ENCODE measurements at places on chromosomes 6 and 20. TPM values are rescaled to one million over a fixed set of nuclear protein-coding genes. Genes with fewer than 3 reads are reported as not detected.
A peak's percentile ranks its signal among the peaks of the same experiment; 100 is the strongest.

DNA sequence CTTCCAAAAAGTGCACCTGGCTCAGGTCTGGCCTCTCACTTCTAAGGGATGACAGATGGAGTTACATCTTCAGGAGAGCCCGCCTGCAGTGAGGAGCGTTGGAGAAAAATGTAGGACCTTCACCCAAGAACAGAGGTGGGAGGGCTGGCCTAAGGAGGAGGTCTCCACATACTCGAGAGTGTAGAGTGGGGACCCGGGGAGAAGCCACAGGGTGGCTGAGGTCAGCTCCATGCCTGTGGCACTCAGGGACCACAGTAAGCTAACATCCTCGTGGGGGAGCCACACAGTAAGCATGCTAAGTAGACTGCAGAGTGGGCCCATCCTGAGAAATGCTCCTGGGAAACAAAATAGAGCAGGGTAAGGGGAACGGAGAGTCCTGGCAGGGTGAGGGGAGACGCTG, 24.0 kb downstream of the AAR2 start:
- peak; percentile 16 for DNase-seq
- H3K4me1 ChIP-seq, result no peaks in the 10 kb centered on the region
- peaks cover 2% of the 10 kb centered on the region for H3K36me3 ChIP-seq
- H3K27ac ChIP-seq, result no peak overlapping the region
- H3K4me3 ChIP-seq, result no peak overlapping the region
- no peaks in the 10 kb centered on the region for H3K27me3 ChIP-seq

DNA sequence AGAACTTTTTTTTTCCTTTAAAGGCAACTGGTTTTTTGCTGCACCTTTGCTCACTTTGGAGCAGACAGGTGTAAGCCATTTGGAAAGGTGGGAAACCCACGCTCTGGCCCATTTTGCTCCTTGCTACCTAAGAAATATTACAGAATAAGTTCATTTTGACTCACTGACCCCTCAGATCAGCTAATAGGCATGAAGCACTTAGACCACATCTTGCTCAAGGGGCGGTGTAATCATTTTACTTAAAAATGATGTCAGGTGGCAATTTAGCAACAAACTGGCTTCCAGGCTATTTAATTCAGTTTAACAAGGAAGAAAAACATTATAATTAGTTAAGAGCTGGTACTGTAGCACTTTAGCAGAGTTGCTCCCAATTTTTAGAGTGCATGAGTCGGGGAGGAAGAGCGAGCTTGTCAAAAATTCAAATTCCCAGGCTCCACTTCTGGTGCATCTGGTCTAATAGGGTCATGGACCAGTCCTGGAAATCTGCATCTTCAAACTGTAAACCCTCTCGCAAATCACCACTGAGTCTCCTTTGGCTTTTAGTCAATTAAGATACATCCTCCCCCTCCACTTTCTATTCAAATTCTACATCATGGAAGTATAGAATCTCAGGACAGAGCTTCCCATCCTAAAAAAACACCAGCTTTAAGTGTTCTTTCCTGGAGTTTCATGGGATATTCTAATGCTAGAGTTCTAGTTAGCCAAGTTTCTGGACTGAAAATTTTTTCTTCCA, 38.2 kb downstream of the JAG1 start:
- H3K4me1 ChIP-seq, result peaks cover 3% of the 10 kb centered on the region
- no peak overlapping the region for H3K27ac ChIP-seq
- H3K4me3 ChIP-seq, result no peak overlapping the region
- no peaks in the 10 kb centered on the region for H3K27me3 ChIP-seq
- H3K36me3 ChIP-seq, result peaks cover 6% of the 10 kb centered on the region

Gene OPRM1
- total RNA-seq, result not detected

- no peaks in the 10 kb centered on the region for H3K27me3 ChIP-seq
- H3K4me3 ChIP-seq, result no peak overlapping the region
- DNase-seq, result no peak
- H3K4me1 ChIP-seq, result no peaks in the 10 kb centered on the region
These were observed 29.9 kb upstream of the FERMT1 start for GRCh38 chr20:6152777-6153176.

DNA sequence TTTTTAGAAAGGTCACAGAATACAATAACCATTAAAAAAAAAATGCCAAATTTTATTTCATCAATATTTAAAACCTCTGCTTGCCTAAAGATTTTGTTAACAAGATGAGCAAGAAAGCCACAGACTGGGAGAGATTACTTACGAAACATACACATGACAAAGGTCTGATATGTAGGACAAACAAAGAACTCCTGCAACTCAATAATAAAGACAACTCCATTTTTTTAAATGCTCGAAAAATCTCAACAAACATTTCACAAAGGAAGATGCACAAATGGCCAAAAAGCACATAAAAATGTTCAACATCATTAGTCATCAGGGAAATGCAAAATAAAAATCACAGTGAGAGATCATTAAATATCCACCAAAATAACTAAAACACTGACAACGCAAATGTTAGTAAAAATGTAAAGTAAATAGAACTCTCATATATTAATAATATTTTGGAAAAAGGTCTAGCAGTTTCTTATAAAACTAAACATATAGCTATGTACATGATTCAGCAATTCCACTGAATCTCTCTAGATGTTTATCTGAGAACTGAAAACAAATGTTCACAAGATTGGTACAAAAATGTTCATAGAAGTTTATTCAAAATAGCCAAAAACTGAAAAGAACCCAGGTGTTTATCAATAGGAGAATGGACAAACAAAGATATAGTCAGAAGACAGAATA, 10.3 kb downstream of the STK38 start:
- H3K36me3 ChIP-seq, result peaks cover 56% of the 10 kb centered on the region
- H3K4me3 ChIP-seq, result no peak overlapping the region

Gene RAB32
- not detected for total RNA-seq

- peaks cover 11% of the 10 kb centered on the region for H3K4me1 ChIP-seq
- H3K36me3 ChIP-seq, result peaks cover 7% of the 10 kb centered on the region
- H3K4me3 ChIP-seq, result no peak overlapping the region
- no peak for DNase-seq
These were observed 3.0 kb downstream of the SLC18B1 start for GRCh38 chr6:132795461-132795860.

DNA sequence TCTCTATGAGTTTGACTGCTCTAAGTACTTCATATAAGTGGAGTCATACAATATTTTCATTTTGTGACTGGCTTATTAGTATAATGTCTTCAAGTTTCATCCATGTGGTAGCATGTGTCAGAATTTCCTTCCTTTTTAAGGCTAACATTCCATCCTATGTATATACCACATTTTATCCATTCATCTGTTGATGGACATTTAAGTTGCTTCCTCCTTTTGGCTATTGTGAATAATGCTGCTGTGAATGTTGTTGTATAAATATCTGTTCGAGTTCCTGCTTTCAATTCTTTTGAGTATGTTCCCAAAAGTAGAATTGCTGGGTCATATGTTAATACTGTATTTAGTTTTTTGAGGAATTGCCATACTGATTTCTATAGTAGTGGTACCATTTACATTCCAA, 79.5 kb downstream of the PTPRA start:
- H3K36me3 ChIP-seq, result peaks cover 32% of the 10 kb centered on the region
- H3K27me3 ChIP-seq, result no peaks in the 10 kb centered on the region
- no peak overlapping the region for H3K27ac ChIP-seq
- H3K4me3 ChIP-seq, result no peak overlapping the region
- peaks cover 3% of the 10 kb centered on the region for H3K4me1 ChIP-seq
- DNase-seq, result no peak

GRCh38 chr6:116665464-116665863, 3.1 kb downstream of the ZUP1 start:
- H3K27ac ChIP-seq, result no peak overlapping the region
- H3K4me3 ChIP-seq, result peak overlapping the region; percentile 58
- H3K4me1 ChIP-seq, result peaks cover 38% of the 10 kb centered on the region

- H3K27me3 ChIP-seq, result peaks cover 3% of the 10 kb centered on the region
- no peak for DNase-seq
- no peaks in the 10 kb centered on the region for H3K36me3 ChIP-seq
These were observed 55.3 kb upstream of the UFL1 start for GRCh38 chr6:96466147-96466863.

GRCh38 chr6:170097505-170098427, 193.1 kb downstream of the DLL1 start:
- no peak overlapping the region for H3K4me3 ChIP-seq
- DNase-seq, result no peak
- peaks cover 15% of the 10 kb centered on the region for H3K27me3 ChIP-seq
- peaks cover 7% of the 10 kb centered on the region for H3K36me3 ChIP-seq
- peaks cover 2% of the 10 kb centered on the region for H3K4me1 ChIP-seq

GRCh38 chr6:105313211-105313610, 89.7 kb downstream of the PREP start:
- no peaks in the 10 kb centered on the region for H3K27me3 ChIP-seq
- H3K4me3 ChIP-seq, result no peak overlapping the region
- peaks cover 21% of the 10 kb centered on the region for H3K36me3 ChIP-seq
- H3K27ac ChIP-seq, result no peak overlapping the region

- no peaks in the 10 kb centered on the region for H3K36me3 ChIP-seq
- no peak overlapping the region for H3K27ac ChIP-seq
- no peaks in the 10 kb centered on the region for H3K27me3 ChIP-seq
These were observed 749.3 kb downstream of the TENT5A start for GRCh38 chr6:81003156-81003555.

- no peaks in the 10 kb centered on the region for H3K27me3 ChIP-seq
- H3K36me3 ChIP-seq, result no peaks in the 10 kb centered on the region
These were observed 238.8 kb upstream of the SLC35B3 start for GRCh38 chr6:8674126-8674525.

DNA sequence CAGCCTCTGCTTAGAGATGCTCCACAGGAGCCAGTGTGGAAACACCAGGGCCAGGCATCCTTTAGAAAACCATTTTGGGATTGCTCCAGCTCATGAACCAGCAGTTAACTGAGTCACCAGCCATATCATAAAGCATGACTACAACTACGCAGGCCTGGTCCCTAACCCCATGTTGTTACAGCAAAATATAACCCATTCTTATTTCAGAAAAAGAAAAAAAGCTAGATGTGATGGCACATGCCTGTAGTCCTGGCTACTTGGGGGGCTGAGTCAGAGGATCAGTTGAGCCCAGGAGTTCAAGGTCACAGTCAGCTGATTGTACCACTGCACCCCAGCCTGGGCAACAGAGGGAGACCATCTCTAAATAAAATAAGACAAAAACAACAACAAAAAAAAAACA, 36.8 kb downstream of the C6orf15 start:
- no peaks in the 10 kb centered on the region for H3K36me3 ChIP-seq
- H3K4me1 ChIP-seq, result peaks cover 3% of the 10 kb centered on the region
- no peak overlapping the region for H3K27ac ChIP-seq
- DNase-seq, result no peak
- H3K27me3 ChIP-seq, result peaks cover 2% of the 10 kb centered on the region

GRCh38 chr6:89952105-89952671, 57.9 kb downstream of the GJA10 start:
- peaks cover 48% of the 10 kb centered on the region for H3K36me3 ChIP-seq
- H3K4me3 ChIP-seq, result peak overlapping the region; percentile 61
- H3K27me3 ChIP-seq, result no peaks in the 10 kb centered on the region
- peaks cover 68% of the 10 kb centered on the region for H3K4me1 ChIP-seq
- DNase-seq, result no peak

DNA sequence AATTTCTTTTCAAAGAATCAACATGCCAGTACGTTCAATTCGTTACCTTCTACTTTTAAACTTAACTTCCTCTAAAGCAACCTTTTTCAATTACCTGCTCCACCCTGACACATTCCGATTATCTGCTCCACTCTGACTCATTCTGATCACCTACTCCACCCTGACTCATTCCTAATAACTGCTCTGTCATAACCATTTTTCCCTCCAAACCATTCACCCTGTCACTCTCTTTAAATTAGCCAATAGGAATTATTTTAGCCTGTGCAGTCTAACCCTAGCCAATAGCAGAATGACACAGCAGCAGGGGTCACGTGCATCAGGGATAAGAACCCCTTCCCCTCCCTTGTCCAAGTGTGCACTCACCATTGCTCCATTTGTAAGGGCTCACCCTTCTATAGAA, 557.4 kb upstream of the EYS start:
- DNase-seq, result no peak
- no peaks in the 10 kb centered on the region for H3K27me3 ChIP-seq
- no peak overlapping the region for H3K27ac ChIP-seq
- H3K4me3 ChIP-seq, result no peak overlapping the region

DNA sequence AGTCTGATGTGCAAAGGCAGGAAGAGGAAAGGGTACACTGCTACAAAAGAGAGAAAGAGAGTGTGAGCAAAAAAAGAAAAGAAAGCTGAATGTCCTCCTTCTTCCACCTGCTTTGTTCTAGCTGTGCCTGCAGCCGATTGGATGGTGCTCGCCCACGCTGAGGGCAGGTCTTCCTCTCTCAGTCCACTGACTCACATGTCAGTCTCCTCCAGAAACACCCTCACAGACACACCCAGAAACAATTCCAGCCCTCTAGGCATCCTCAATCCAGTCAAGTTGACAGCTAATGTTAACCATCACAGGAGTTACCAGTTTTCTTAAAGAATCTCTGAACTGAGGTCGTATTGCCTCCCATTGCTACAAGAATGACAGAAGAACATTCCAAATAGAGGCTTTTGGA, 411.9 kb upstream of the SASH1 start:
- H3K4me1 ChIP-seq, result no peaks in the 10 kb centered on the region
- H3K4me3 ChIP-seq, result no peak overlapping the region
- DNase-seq, result no peak
- no peaks in the 10 kb centered on the region for H3K36me3 ChIP-seq

DNA sequence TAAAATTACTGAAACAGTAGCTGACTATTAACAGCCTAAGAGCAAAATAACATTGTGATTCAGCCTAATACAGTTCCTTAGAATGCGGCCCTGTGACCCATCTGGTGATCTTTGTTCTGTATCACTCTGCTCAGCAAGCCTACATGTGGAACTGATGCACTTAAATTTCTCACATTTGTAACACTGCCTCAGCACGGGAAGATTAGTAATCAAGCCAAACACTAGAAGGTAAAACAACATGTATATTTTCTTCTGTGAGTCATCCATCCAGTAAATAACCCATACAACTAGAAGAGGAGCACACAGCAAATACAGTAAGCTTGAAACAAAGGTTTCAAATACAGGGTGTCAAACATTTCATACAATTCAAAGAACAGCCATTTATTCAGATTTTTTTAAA, 189.7 kb upstream of the NOX3 start:
- no peaks in the 10 kb centered on the region for H3K36me3 ChIP-seq
- no peak for DNase-seq
- peaks cover 3% of the 10 kb centered on the region for H3K4me1 ChIP-seq
- H3K4me3 ChIP-seq, result no peak overlapping the region
- no peaks in the 10 kb centered on the region for H3K27me3 ChIP-seq

- H3K27ac ChIP-seq, result no peak overlapping the region
- H3K4me1 ChIP-seq, result no peaks in the 10 kb centered on the region
- H3K4me3 ChIP-seq, result no peak overlapping the region
- peaks cover 36% of the 10 kb centered on the region for H3K27me3 ChIP-seq
- DNase-seq, result no peak
These were observed 4.5 kb upstream of the DEFB126 start for GRCh38 chr20:137668-138490.

GRCh38 chr6:36621371-36621855, 27.3 kb downstream of the SRSF3 start:
- no peak overlapping the region for H3K27ac ChIP-seq
- no peak overlapping the region for H3K4me3 ChIP-seq
- H3K36me3 ChIP-seq, result no peaks in the 10 kb centered on the region
- peaks cover 20% of the 10 kb centered on the region for H3K4me1 ChIP-seq
- H3K27me3 ChIP-seq, result peaks cover 2% of the 10 kb centered on the region

GRCh38 chr6:130853555-130854183, 26.5 kb downstream of the SMLR1 start:
- H3K4me1 ChIP-seq, result peaks cover 7% of the 10 kb centered on the region
- no peaks in the 10 kb centered on the region for H3K27me3 ChIP-seq
- DNase-seq, result no peak

- DNase-seq, result no peak
- H3K27ac ChIP-seq, result peak overlapping the region; percentile 76
These were observed 43.4 kb downstream of the QKI start for GRCh38 chr6:163457637-163458561.

- H3K27me3 ChIP-seq, result no peaks in the 10 kb centered on the region
- no peak overlapping the region for H3K27ac ChIP-seq
- peaks cover 11% of the 10 kb centered on the region for H3K36me3 ChIP-seq
- peaks cover 22% of the 10 kb centered on the region for H3K4me1 ChIP-seq
- no peak for DNase-seq
These were observed 23.9 kb upstream of the MICB start for GRCh38 chr6:31473780-31474761.

Measured in activated naive CD8-positive, alpha-beta T cell treated with anti-CD3 and anti-CD28 coated beads, Interleukin-2, amount 10 ng/mL, durations not matched to agents 7 days and 5 days (primary cell).